ENCODE measurements at places on chromosomes 4 and X.

- no peak for DNase-seq
Measured at GRCh38 chr4:56276547-56276946, 110.7 kb downstream of the AASDH start.

GRCh38 chr4:164023214-164023613 is 528.7 kb downstream of the TMA16 start:
- DNase-seq: peak; percentile 6

- DNase-seq: peak; percentile 78
Measured at GRCh38 chr4:18075823-18076433, 54.4 kb upstream of the LCORL start.

DNA sequence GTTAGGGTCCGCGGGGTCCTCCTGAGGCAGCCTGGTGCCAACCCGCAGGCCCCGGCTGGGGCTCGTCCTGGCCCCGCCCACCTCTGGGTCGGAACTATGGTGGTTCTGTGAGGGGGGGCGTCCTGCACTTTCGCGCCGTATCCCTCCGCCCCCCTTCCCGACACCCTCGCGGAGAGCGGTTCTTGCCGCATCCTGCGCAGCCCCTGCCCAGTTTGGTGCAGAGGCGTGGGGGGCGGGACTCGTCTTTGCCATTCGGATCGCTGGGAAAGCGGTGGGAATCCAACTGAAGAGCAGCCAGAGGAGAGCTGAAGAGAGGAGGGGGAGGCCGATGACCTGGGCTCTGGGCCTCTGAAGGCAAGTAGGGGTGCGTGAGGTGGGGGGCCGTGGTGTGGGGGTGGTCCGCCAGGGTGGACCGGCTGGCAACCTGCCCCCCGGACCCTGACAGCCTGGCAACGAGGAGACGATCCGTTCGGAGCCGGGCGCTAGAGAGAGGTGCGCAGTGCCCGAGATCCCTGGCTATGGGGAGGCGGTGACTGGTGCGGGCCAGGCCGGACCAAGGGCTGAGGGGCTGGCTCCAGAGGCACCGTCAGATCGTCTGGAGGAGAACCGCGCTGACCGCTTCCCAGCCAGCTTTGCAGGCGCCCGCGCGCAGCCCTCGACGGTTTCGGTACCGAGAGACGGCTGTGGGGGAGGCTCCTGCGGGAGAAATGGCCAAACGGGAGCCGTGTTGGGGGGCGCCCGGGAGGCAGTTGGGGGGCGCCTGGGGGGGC is at the start of gene GPRASP1:
Gene GPRASP1, plus strand, starts transcription at position 242 of the 770 bp plus-strand sequence. CDS start 2,431 bp downstream, outside the sequence.
- peak; percentile 16 for DNase-seq

DNA sequence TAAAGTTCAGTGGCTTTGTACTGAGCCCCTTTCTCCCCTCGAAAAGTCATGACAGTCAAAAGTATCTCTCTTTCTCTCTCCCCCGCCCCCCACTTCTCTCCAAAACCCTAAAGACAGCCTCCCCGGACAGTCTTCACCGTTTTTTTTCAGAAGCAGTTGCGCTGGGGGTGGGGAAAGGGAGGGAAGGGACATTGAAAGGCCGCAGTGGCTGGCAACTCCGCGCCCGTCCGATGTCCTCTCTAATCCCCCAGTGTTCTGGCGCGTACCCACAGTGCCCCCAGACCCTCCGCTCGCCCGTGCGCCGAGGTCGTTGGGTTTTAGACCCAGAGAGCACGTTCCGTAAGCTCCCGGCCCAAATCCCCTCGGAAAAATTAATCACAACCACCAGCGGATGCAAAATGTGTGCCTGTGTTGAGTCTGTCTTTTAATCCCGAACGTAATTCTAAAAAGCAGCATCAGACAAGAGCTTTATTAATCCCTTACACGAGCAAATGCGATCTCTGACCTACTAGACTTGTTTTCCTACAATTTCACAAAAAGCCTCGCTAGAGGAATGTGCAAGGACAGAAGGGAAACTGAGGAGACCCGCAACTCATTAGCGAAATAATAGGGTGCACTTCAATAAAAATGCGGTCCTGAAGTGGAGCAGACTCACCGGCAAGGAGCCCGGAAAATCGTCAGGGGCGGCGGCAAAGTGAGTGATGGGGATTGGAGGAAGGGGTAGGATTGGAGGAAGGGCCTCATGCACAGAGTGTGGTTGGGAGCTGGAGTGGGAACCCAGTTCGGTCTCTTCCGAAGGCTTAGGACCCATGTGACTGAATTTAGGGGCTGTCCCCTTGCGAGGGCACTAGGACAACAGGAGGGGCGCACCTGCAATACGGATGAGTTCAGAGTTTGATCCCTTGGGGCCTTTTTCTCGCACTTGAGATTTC is 12.2 kb upstream of the PRDM8 start:
- DNase-seq: peak; percentile 65

DNA sequence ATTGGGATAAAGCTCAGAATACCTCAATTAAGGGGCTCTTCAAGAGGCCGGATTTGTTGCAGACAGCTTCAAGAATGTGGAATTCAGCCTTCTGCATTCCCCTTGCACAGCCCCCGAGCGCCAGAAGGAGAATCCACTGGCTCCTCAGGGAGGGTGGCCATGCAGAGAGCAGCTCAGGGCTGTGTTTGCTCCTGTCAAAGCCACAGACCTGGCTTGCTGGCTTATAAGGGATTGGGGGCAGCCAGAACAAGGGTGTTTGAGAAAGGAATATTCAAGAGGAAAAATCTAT is 36.8 kb downstream of the ING2 start:
- DNase-seq: no peak

DNA sequence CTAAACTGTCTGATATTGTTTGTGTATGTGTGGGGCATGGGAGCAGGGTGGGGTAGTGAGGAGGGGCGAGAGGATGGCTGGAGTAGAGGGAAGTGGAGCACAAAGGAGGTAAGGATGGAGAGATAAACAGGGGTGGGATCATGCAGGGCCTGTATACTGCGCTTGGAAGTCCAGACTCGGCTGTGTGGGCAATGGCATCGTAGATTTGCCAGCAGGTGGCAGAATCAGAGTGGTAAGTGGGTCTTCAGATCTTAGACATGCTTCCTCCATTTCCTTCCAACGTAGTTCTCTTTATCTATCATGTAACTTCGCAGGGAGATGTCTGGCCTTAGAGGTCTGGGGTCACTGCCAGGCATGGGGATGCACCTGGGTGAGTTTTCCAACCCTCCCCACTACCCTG is 155.5 kb downstream of the PDGFRA start:
- peak; percentile 88 for DNase-seq

GRCh38 chrX:131279197-131279596 is 9.9 kb downstream of the IGSF1 start:
- DNase-seq: no peak

DNA sequence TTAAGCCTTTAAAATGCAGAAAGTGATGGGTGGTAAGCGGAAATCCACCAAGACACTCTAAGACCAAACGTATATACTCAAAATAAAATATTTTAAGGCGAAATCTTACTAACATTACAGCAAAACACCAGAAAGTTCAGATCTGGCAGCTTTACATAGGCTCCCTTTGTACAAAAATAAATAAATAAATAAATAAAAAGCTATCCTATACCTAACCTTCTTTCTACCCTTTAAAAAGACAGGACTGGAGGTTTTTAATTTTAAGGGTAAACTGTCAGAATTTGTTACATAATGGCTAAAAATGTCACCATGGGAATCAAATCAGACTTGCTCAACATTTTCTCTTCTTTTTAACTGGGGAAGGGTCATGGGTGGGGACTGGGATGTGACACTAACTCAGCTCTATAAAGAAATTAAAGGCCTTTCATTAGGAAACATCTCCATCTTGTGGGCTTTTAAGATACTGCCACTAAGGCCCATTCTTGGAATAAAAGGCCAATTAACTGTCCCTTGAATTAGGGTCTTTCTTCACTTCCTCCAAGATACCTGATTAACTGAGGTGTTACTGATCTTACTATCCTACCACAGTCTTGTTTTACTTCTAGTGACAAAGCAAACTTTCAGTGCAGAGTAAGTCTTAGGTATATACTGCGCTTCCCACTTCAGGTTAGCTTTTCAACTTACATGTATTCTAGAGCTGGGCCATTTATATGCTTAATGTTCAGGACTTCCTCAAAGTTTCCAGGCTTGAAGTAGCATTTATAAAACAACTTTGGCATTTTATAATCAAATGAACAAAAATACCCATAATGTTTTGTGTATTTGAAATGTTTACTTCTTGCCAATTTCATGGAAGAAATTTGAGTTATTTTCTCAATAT is 13.3 kb downstream of the HNRNPD start:
- DNase-seq: peak; percentile 75

- no peak for DNase-seq
Measured at GRCh38 chr4:13126976-13127910, 356.9 kb downstream of the RAB28 start.

DNA sequence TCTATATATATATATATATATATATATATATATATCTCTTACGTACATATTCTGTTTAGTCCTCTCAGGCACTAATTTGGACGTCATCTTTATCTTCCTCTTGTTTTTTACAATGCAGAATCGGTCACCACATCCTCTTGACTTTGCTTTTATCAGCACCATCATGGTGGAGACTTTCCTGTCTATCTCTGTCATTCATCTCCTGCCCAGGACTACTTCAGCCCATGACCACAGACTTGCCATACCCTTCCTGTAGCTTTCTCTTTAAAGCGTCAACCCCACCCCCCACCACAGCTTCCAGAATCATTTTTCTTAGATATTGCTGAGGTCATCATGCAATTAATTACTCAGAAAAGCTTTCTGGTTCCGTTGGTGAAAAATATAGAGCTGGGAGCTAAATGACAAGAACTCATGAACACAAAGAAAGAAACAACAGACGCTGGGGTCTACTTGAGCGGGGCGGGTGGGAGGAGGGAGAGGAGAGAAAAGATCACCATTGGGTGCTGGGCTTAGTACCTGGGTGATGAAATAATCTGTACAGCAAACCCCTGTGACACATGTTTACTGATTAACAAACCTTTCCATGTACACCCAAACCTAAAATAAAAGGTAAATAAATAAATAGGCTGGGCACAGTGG is 30.5 kb upstream of the PRKX start:
- DNase-seq: peak; percentile 84

DNA sequence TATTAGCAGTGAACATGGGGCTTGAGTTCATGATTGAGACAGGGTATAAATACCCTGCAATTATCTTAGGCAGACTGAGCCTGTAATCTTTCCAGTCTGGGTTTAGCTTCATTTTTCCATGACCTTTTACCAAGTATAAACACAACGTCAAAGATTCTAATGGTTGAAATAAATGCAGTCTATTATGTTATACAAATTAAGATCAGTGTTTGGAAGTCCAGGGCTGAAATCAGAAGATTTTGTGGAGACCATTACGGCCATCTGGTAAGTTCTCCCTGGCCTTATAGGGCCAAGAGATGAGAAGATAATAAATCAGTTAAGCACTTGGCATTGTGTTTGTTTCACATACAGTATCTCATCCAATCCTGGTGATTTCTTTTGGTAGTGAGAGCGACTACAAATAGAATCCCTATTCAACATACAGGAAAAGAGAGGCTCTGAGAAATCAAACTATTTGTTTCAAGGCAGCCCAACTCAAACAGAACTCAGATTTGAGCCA is 425.8 kb downstream of the PACRGL start:
- DNase-seq: no peak

GRCh38 chrX:113510586-113510985 is 670.0 kb upstream of the AMOT start:
- DNase-seq: no peak

DNA sequence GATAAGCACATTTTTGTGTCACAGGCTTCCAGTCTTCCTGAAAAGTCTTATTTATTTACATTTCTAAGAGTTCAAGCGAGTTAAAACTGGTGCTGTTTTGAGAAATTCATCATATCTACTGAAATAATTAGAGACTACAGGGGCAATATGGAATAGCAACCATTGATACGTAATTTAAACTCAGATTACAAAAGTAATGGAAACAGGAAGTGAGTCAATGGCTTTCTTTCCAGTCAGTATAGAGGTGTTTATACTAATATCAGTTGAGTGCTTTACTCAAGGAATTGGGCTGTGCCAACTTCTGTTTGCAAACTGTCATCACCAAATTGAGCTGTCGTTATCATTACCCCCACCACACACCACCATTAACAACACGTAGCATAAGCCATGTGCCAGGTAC is 222.7 kb downstream of the COL25A1 start:
- DNase-seq: peak; percentile 18

DNA sequence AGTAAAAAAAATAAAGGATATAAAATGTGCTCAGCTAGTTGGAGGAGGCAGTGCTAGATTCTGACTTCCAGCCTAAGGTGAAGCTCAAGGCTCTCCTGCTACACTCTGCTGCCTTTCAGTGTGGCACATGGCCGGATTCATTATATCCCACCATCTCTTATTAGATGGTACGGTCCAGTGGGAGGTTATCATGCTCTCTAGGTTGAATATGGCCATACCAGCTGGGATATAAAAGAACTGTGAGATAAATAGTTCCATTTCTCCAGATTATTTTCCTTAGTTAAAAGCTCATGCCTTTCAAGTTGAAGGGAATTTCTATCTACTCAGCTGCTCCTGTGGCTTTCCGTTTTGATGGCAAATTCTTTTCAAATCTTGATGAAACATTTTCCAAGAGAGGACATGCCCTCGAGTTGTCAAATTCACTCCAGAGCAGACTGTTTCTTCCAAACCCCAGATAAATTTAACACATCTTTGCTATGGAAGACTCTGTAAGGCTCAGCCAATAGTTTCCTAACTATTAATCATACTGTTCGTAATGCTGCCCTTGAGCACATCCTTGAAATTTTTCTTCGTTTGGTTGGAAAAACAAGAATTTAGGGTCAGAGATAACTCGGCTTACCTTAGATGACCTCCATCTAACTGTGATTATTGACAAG is 2.2 kb upstream of the MGARP start:
- DNase-seq: no peak

DNA sequence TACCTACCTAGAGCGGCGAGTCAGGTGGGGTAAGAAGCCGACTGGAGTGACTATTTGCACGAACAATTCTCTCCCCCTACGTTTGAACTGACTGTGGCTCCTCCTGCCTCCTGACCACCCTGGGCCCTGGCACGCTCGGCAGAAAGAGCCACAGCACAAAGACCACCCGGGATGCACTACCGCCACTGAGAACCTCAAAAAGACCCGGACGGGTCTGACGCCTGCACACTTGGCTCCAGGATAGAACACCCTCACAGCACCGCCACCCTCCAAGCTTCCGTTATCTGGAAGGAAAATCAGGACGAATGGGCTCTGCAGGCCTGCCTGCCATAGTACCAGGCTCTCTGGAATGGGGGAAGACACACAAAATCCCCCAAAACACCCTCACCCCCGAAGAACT is 2.2 kb downstream of the LRPAP1 start:
- DNase-seq: no peak

- no peak for DNase-seq
Measured at GRCh38 chrX:108420481-108420880, 17.7 kb downstream of the COL4A6 start.

DNA sequence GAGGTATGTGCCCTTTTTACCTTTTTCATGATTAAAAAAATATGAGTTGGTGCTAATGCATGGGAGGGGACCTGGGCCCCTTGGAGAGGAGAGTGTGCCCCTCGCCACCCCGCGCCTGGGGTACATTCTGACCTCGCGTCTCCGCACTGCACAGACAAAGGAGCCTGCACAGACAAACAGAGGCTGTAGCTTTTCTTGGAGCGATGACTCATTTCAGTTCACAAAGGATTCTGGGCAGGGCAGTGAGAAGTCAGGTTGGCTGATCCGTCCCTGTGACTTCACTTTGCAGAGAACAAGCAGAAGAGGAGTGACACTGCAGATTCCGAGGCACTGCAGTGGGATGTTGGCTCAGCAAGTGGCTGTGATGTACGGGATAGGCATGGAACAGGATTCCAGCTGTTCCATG is 82.9 kb downstream of the STOX2 start:
- peak; percentile 51 for DNase-seq

Measured in hematopoietic multipotent progenitor cell treated with erythropoietin and hydrocortisone succinate and interleukin-3 and kit ligand, for 4 days (in vitro differentiated cells).